Stimulated activated CD8-positive, alpha-beta memory T cell treated with anti-CD3 and anti-CD28 coated beads, Interleukin-7, amount 100 ng/mL, for 1 hour (primary cell): ENCODE measurements at places on chromosomes 4 and X.

DNA sequence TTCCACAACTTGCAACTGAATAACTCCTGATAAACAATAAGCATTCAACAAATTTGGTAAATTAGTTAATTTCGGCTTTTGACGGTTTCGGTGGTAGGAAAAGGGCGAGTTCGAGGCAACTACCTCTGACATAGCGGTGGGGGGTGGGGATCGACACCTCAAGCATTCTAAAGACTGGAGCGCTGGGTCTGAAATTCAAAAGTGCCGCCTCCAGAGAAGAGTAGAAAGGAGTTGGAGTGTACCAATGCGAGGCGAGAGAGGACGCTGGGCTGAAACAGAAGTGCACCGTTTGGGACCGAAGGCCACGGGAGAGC is 725 bp downstream of the SMC1A start:
- DNase-seq, result no peak

- DNase-seq, result no peak
Observed at GRCh38 chr4:3176367-3177229, 72.4 kb upstream of the MSANTD1 start.

GRCh38 chr4:104848597-104849225 is 298.0 kb upstream of the TET2 start:
- no peak for DNase-seq

DNA sequence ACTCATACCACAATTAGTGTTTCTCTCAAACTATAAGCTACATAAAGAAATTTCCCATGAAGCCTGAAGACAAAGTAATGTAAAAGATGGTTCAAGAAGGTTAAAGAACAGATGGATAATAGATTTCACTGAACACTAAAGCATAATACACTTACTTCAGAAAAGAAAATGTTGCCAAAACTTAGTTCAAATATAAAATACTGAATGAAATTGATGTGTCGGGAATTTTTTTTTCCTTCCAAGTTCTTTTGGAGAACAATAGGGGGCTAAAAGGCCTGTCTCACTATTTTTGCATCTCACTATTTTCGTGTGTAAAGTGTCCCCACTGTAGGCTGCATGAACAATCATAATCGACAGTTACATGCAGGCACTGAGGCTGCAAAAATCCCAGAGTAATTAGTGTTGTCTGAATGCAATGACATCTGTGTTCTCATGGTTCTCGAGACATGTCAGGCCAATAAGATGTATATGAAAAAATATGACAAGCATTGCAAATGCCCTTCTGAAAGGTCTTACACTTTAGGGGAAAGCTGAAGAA is 11.9 kb upstream of the MAB21L2 start:
- no peak for DNase-seq

DNA sequence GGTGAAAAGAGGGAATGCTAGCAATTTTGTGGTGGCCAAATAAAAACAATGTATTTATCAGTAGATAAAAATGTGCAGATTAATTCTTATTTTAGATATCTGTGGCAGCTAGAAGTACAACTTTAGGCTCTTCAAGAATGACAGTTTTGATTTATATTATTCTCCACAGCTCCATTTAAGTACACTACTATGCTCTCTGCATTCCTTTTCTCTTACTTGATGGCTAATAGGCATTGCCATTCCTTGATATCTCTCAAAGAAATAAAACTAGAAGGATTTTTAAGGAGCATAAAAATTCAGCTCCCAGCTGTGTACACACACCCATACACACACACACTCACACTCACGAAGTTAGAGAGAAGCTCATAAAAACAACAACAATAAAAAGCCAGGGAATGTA is 59.4 kb upstream of the H2AZ1 start:
- DNase-seq, result no peak

DNA sequence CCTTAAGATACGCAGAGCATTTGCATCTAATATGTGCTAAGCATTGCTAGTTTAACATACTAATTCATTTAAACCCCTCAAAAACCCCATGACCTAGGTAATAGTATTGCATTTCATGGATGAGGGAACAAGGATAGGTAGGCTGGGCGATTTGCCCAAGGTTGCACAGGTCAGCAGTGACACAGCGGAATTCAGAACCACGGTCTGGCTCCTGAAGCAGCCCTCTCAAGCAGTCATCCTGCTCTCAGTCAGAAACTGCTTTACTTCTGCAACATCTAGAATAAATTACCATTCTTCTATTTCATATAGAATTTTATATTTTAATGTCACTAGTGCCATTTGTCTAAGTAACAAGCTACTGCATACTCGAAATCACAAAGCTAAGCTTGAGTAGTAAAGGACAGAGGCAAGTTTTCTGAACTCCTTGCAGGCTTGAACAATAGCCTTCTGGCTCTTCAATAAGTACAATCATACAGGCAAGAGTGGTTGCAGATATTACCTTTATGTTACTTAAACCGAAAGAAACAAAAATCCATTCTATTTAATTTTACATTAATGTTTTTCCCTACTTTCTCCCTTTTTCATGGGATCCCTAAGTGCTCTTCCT is 555 bp upstream of the SPP1 start:
- DNase-seq, result no peak

DNA sequence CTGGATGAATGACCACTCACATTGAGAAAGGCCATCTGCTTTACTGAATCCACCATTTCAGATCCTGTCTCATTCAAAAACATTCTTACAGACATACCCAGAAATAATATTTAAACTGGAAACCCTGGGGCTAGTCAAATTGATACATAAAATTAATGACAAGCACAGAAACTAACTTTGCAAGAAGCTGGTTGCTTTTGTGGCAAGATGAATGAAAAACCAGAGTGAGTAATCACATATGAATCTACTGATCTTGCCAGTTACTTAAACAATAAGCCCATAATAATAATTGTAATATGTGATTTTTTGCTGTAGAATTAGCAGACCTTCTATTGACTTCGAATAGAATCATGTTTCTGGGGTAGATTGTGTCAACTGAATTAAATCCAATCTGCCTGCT is 235.1 kb downstream of the PPARGC1A start:
- DNase-seq, result no peak

DNA sequence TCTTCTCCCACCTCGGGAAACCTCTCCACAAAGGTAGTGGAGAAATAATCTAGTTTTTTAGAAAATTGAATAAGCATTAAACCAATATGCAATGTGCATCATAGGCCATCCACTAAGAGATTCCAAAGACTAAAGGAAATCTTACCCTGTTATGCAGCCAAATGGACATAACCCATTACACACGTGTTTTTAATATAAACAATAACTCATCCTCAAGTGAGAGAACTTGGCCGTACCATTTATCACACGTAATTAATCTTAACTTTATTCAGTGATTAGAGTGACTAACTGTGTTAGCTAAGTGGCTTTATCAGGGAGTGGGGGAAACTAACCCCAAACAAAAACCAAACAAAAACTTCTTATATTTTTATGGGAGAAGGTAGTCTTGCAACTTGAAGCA is 57.8 kb downstream of the AFM start:
- no peak for DNase-seq

- DNase-seq, result no peak
Observed at GRCh38 chr4:145847764-145848163, 90.9 kb downstream of the ZNF827 start.

DNA sequence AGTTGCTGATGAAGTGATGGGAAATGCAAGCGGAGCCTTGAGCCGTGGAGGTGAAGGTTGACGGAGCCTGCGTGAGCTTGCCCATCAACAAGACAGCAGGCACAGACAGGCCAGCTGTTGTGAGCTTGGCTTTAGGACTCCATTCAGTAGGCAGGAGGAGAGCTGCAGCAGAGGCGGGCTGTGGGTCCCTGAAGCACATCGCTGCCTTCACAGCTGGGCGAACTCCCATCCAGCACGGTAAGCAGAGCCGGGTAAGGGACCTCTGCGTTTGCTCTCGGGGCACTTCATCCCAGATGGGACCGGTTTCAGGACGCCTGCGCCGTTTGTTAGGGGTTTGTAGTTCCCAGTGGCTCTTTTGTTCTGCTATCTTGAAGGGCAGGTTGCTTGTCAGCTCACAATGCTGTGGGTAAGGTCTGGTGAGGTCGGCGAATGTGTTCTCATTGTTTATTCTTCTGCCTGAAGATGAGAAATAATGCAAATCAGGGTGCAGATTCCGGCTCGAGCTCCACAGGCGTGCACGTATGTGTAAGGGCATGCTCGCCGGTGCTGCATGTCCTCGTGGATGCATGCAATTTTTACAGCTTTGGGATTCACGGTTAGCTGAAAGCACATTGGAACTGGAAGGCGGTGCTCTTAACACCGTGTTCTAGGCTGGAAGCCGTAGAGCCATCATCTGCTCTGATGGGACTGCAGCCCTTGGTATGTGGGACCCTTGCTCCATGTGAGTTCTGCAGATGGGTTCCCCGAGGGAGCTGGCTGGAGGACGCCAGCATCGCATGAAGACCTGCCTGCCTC is 54.6 kb upstream of the CLDN34 start:
- DNase-seq, result no peak

DNA sequence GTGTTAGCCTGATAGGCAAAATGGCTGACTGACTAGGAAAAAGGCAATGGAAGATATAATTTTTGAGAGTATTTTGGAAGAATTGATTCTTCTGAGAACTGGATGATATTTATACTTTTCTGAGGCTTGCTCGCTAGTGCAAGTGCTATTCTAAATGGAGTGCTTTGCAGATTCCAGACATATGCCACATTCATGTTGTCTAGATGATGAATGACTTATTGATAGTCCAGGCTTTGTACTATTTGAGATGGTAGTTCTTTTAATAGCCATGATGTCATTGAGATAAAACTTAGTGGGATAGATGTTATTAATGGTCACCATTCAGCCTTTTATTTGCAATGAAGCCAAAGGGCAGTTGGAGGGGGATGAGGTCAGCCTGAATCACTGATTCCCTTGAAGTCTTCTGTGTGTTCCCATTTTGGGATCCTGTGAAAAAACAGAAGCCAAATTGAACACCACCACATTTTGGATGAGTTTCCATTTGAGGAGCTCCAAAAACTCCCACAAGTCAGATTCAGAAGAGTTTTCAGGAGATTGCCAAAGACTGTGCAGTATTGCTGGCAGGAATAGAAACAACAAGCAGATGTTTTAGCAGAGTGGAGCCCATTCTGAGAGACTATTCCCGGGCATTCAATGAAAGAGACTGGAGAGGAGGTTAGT is 184.1 kb downstream of the IL1RAPL2 start:
- DNase-seq, result no peak

DNA sequence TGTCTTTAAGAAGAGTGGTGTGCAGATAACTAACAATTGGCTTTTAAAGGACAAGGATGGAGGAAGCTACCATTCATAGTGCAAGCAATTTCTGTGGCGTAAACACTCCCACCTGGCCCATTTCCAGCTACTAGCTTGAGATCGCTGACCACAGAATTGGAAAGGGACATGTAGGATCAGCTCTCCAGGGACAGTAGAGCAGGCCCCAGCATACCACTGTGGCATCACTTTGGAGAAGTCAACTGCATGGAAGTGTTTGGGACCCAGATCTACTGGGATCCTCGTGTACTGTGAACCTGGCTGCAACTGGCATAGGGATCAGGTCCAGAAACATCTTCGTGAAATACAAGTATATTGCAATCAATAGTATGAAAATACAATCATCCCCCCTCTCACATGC is 515.0 kb downstream of the INPP4B start:
- DNase-seq, result no peak

GRCh38 chrX:37380924-37381323 is 31.8 kb downstream of the PRRG1 start:
- DNase-seq, result no peak

DNA sequence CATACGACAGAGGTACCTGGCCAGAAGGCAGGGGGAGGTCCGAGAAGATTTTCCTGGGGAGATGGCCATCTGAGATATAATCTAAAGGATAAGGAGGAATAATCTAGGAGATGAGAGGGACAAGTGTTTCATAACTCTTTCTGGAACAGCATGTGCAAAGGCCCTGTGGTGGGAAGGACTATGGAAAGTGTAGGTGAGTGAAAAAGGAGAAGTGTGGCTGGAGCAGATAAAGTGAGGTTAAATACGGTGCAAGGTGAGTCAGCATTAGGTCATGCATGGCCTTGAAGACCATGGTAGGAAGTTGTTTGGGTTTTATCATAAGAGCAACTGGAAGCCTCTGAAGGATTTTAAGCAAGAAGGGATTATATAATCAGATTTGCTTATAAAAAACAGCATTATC is 34.6 kb upstream of the MTM1 start:
- no peak for DNase-seq

DNA sequence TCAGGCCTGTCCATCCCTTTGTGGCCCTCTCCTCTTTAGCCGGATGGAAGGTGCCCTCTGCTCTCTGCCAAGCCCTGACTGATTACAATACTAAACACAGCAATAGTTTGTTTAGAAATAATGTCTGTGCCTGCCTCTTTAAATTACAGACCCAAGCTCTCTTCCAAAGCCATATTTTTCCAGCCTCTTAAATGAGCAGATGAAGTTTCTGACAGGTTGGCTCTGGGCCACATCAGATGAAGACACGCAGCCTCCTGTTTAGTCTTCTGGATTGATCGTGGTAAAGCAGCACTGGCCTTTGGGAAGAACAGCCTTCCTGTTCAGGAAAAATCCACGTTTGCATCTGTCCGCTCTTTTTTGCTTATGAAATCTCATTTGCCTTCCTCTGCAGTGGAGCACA is 133.6 kb downstream of the CPE start:
- no peak for DNase-seq

DNA sequence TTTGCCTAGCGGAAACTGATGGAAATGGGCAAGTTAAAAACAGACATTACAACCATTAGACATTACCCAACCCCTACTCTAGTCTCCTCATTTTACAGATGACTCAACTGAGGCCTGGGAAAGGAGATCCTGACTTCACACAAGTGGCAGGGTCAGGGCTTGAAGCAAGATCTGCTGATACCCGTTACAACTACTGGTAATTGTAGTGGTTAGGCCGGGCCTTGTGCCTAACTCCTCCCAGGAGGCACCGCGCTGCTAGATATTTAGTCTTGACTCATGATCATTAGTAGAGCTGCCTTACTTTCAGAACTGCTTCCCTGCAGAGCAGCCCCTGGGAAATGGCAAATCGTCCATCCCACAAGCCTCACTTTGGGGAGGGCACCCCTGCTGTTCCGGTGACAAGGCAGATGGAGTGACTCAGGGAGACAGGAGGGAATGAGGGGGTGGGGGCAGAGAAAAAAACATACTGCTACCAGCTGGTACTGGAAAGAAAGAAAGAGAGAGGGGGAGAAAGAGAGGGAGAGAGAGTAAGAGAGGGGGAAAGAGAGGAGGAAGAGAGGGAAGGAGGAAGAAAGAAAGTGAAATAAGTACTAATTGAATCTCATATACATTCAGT is 12.2 kb downstream of the ARHGEF6 start:
- no peak for DNase-seq

- DNase-seq, result no peak
Observed at GRCh38 chr4:1285790-1286553, 3.7 kb upstream of the MAEA start.

GRCh38 chr4:8323947-8324555 is 54.5 kb downstream of the HTRA3 start:
- no peak for DNase-seq

GRCh38 chr4:145423017-145423708 is 58.5 kb upstream of the SMAD1 start:
- DNase-seq, result no peak

- no peak for DNase-seq
Observed at GRCh38 chr4:139655116-139655515, 10.5 kb upstream of the MGST2 start.
